ENCODE measurements at places on chromosomes 1 and 21.

DNA sequence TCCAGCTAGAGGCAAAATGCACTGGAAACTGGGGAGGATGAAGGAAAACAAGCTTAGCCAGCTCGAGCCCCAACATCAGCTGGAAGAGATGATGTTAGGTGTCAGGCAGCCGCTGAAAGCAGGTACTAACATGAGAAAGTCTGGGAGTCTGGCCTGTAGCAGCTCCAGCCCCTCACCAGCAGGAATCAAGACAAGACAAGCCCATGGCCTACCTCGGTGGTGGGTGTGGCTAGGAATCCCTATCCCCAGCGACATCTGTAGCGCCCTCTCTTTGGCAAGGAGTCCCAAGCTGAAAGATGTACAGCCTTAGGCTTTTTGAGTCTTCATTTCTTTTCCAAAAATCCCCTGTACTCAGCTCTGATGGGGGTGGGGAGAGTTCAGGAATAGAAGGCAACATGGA lies 2.6 kb downstream of the DLGAP3 start:
- DNase-seq: no peak

GRCh38 chr1:115051850-115052249 lies 22.2 kb downstream of the TSHB start:
- no peak for DNase-seq

DNA sequence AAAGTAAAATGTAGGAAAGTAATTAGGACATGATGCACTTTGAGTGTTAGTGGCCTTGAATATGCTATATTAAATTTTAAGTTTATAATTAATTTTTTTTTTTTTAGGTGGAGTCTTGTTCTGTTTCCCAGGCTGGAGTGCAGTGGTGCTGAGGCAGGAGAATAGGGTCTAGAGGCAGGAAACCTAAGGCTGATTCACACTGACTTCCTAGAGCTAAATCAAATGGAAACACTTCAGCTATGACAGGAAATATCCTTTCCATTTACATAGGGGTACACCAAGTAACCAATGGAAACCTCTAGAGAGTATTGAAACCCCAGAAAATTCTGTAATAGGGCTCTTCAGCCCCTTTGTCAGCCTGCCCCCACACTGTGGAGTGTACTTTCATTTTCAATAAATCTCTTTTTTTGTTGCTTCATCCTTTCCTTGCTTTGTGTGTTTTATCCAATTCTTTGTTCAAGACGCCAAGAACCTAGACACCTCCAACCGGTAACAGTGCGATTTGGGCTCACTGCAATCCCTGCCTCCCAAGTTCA lies 17.9 kb upstream of the THRAP3 start:
- no peak for DNase-seq

GRCh38 chr1:21335750-21336224 lies 45.5 kb upstream of the ECE1 start:
- peak; percentile 69 for DNase-seq

GRCh38 chr1:52739699-52740467 lies 13.6 kb downstream of the ZYG11B start:
- DNase-seq: no peak

DNA sequence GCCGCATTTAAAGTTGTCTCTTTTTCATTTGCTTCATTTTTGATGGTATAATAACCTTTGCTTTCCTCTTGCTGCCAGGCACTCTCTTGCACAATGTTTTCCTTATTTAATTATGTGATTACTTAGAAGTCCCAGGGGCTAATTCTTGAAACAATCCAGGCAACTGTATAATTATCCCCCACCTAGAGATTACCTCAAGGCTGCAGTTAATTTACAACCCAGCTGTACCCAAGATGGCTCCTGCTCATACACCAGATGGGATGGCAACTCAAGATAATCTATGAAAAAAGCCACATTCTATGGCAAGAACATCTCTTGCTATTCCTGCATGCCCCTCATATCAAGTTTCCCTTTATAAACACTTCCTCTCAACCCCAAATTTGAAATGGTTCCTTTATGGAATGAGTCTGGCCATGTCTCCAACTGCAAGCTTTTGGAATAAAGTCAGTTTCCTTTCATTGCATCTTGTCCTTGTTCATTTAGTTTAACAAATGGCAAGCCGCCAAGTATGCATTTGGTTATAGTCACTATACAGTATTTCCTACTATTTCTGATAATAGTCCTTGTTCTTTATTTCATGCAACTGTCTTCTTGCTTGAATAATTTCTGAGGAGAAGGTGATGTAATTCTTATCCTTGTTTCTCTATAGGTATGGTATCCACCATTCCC lies 1042.6 kb downstream of the PLA2G4A start:
- DNase-seq: no peak

- DNase-seq: peak; percentile 33
Measured at GRCh38 chr1:202968895-202969295, 1.8 kb upstream of the CYB5R1 start.

- DNase-seq: no peak
Measured at GRCh38 chr1:19754482-19754881, 45.2 kb downstream of the TMCO4 start.

- DNase-seq: no peak
Measured at GRCh38 chr1:56524263-56524662, 55.1 kb downstream of the PLPP3 start.

DNA sequence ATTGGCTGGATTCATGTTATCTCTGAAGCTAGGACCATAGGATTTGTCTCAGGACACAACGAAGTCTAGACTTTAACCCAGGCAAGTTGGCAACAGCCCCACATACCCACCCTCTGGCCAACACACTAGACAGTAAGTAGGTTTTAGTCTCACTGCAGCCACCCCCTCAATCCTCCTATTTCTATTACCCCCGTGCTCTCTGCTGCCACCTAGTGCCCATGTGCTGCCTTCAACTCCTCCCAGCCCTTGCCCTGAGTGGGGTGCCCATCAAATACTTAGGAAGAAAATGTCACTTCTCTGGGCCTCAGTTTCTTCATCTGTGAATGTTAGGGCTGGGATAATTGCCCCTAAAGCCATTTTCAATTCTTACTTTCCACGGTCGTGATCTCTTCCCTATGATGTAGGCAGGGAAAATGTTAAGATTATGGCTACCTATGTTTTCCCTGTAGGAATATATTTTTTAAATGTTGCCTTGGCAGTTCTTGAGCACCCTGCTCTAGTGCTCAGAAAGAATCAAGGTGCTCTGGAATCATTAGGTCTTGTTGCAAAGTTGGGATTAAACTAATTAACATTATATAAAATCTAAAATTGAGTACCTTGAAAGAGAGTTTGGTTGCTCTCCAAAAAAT lies 213.0 kb downstream of the LMX1A start:
- no peak for DNase-seq

- no peak for DNase-seq
Measured at GRCh38 chr1:207812778-207813511, 61.1 kb downstream of the CD46 start.

DNA sequence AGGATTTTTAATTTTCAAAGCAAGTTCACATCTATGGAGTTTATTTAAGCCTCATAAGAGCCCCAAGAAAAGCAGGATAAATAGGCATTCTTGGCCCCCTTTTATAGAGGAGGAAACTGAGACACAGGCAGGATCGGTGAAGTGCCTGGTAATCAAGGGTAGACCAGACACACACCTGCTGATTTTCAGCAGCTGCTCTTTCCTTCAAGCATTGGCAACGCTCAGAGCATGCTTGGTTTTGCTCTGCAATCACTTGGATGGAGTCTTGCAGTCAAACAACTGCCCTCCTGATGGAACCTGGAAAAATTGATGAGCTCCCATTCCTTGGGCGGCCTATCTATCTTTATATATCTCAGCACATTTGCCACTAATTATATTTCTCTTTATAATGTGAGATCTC lies 478.9 kb upstream of the CAMK1G start:
- no peak for DNase-seq

- DNase-seq: no peak
Measured at GRCh38 chr1:66258404-66259105, 275.4 kb upstream of the SGIP1 start.

- DNase-seq: no peak
Measured at GRCh38 chr1:44076066-44076465, 42.6 kb upstream of the KLF17 start.

GRCh38 chr1:163357378-163357777 lies 35.6 kb downstream of the NUF2 start:
- DNase-seq: no peak

DNA sequence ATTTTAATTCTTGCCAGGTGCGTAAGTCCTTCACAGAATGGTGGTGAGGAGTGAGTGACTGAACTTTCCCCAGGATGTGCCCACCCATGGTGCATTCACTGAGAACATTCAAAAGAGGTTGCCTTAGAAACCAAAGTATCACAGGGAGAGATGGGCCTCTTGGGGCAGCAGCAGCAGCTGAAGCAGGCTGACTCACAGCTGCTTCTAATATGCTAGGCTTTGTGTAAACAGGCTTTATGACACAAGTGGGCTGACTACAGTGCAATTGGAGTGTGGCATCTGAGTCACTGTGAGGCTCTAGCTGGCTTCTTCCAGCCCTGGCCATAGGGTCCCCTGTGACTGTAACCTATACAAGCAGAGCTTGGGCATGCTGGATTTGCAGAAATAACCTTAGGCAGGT lies 12.6 kb downstream of the PIGP start:
- peak; percentile 95 for DNase-seq

DNA sequence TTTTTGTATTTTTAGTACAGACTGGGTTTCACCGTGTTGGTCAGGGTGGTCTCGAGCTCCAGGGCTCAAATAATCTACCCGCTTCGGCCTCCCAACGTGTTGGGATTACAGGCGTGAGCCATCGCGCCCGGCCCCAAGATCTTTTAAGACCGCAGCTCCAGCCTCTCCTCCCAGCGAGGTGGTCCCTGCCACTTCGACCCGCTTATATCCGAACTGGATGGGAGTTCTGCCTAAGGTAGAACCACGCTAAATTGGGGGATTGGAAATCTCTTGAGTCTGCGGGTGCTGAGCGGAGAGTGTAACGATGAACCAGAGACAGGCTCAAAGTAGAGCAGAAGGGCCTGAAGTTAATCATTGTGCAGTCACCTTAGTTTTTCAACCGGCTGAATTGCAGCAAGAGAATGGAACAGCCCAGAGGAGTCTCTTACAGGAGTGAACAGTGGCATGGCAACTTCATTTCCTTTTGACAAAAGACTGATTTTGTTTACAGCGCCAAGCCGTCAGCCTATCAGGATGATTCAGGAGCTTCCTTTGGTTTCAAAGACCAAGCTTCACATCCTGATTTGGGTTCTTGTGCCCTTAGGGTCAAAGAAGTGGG lies 726 bp upstream of the CYB5R1 start:
- DNase-seq: no peak

DNA sequence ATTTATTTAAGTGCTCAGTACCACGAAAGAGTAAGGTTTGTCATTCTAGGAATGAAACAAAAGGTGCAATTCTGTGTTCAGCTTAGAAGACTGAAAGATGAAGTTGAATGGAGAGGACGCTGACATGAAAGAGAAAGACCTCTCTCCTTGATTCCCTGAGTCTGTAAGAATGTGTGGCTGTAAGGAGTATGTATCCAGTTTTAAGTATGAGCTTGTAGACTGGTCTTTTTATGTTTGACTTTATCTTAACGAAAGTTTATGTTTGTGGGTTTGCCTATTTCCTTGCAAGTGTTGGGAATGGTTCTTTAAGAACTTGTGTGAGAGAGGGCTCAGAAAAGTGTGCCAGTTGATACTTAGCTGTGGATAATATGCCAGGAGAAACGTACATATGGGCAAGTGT lies 1.4 kb downstream of the CHD1L start:
- DNase-seq: no peak

DNA sequence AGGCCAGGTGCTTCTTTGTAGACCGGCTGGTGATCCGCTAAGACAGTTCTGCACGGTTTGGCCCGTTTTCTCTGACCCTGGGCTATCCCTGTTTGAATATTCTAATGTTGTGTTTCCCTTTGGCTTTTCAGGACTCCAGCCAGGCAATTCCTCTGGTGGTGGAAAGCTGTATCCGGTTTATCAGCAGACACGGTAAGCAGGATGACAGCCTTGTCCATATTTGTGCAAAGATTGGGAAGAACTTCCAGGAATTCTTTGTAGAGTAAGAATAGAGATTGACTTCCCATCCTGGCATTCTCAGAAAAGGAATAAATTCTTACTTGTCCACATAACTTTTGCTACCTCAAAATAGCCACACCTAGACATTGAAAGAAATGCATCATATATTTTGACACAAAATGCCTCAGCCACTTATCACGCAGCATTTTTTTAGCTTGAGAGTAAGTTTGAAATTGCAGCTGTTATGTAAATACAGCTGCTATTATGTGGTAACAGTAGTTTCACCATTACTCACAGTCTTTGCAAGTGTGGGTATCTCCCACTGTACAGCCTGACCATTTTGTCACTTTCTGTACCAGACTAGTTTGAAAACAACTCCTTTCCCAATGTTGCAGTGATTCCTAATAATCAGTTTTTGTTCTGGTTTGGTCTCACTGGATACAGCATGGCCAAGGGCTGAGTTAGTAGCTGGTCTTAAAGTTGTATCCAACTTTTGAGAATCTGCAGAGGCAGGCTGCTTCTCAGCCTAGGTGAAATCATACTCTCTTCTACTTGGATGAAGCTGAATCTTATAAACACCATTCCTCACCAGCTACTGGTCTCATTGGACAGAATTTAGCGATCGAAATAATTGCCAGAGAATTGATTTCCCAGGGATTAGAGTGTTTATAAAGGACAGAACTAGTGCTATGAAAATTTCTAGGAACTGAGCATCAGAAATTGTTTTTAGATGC lies 40.0 kb upstream of the IKBKE start:
- DNase-seq: no peak

DNA sequence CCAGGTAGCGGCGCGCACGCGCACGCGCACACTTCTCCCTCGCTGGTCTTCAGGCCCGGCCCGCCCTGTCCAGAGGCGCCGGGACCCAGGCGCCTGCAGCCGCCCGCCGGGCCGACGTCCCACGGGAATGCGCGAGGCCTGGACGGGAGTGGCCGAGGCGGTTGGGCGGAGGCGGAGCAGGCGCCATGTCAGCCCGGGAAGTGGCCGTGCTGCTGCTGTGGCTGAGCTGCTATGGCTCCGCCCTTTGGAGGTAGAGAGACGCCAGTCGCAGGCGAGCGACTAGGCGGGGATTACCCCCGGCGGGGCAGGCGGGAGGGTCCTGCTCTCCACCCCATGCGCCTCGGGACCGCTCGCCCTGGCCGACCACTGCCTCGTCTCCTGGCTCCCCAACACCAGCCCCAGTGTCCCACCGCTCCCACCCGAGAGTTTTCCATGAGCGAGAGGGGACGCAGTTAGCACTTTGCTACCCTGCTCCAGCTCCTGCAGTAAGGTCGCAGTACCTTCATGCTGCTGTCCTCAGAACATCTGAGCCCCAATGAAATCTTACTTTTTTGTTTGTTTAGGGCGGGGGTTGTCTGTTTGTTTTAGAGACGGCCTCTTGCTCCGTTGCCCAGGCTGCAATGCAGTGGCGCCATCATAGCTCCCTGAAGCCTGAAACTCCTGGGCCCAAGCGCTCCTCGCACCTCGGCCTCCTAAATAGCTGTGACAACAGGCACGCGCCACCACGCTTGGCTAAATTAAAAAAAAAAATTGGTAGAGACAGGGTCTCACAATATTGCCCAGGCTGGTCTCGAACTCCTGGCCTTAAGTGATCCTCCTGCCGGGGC lies at the start of gene CATSPERE:
TSS of gene CATSPERE (plus strand) at position 29 of the 827 bp plus-strand sequence. CDS start at position 186, 157 bp downstream.
- peak; percentile 78 for DNase-seq

GRCh38 chr1:229625071-229625914 lies 629 bp downstream of the TAF5L start:
- DNase-seq: peak; percentile 59
